NCI-H524 (cell line): ENCODE measurements at places on chromosomes 6 and 20.

GRCh38 chr20:38840053-38840893, 34.8 kb downstream of the PPP1R16B start:
- DNase-seq, result no peak

- DNase-seq, result no peak
Observed at GRCh38 chr6:159311618-159312017, 142.4 kb downstream of the FNDC1 start.

DNA sequence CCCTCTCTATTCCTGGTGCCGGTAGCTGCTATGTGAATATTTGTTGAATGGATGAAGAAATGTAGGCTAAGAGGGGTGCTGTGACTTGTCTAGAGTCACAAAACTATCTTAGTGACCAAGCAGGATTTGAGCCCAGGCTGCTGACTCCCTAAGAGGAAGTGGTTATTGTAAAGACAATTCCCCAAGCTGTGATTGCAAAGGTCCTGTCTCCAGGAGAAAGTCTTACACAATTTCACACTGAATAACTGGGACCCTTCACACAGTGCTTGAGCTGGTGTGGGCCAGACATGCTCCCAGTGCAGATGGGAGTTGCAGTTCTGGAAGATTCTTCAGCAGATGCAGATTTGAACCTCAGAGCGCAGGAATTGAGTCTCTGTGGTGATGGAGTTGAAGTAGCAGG, 38.1 kb downstream of the IYD start:
- DNase-seq, result no peak

DNA sequence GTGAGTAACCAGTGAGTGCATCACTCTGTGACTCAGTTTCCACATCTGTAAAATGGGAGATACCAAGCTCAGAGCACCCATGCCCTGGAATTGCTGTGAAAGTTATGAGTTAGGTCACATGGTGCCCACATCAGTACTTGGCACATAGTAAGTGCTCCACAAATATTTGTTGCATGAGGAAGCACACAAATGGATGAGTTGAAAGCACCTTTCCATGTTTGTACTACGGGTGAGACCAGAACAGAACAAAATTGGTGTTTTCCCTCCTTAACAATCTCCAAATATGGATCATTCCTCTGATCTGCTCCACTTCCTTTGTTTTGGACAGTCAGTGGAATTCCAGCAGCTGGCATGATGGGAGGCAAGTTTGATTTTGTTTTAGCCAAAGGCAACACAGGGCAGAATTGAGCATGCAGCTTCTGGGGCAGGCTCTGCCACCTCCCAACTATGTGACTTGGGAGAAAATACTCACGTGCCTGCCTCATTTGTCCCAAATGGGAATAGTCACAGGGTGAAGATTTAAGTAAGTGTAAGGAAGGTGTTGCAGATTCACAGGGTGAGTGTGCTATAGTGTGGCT, 503.7 kb upstream of the SULF2 start:
- no peak for DNase-seq

DNA sequence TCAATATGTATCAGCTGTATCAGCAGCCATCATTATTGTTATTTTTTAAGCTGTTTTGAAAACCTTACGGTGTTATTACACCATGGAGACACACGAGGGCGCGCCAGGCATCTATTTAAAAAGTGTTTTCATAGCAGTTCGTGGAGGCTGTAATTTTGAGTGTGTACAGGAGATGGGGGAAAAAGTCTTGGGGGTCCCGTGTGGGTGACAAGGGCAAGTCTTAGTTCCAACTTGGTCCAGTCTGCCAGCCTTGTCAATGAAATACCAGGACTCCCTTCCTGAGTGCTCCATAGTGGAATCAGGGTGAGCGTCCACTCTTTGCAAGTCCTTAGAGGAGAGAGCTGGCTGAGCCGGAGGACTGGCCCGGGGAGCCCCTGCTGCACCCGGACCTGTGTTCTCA, 43.3 kb downstream of the SLC2A10 start:
- peak; percentile 81 for DNase-seq

DNA sequence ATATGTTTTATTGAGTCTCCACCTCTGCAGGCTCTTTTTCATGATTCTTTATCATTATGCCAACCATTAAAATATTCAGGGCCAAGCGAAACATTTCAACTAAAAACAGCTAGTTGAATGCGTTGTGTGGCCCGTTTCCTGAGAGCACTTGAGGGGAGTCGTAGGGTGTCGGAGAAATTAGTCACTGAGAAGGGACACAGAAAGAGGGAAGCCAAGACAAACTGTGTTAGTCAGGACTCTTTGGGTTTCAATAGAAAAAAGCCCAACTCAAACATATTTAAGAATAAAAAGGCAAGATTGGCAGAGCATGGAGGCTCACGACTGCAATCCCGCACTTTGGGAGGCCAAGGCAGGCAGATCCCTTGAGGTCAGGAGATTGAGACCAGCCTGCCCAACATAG, 58.9 kb downstream of the MAFB start:
- DNase-seq, result no peak

- no peak for DNase-seq
Observed at GRCh38 chr6:121823437-121823851, 388.0 kb downstream of the GJA1 start.

- no peak for DNase-seq
Observed at GRCh38 chr6:151067684-151068596, 171.8 kb upstream of the AKAP12 start.

- DNase-seq, result no peak
Observed at GRCh38 chr6:169991913-169992312, 240.5 kb downstream of the ERMARD start.

- DNase-seq, result no peak
Observed at GRCh38 chr6:158910484-158911440, 89.2 kb downstream of the RSPH3 start.

DNA sequence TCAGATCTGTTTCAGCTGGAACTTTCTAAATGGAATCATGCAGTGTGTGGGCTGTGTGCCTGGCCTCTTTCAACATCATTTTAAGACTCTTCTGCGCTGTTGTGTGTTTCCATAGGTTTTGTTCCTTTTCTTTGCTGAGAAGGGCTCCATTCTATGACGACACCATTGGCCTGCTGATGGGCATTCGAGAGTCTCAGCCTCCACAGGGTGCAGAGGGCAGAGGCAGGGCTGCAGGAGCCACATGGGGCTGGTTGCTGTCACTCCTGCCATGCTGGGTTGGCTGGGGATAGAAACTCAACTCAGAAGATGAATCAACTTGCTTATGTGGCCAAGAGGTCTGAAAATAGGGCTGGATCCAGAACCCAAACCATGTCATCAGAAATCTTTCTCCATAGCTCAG, 68.5 kb upstream of the SLCO4A1 start:
- DNase-seq, result no peak

GRCh38 chr20:22688485-22688884, 104.1 kb upstream of the FOXA2 start:
- no peak for DNase-seq

GRCh38 chr20:58145506-58146080, 82.9 kb downstream of the ANKRD60 start:
- DNase-seq, result no peak

DNA sequence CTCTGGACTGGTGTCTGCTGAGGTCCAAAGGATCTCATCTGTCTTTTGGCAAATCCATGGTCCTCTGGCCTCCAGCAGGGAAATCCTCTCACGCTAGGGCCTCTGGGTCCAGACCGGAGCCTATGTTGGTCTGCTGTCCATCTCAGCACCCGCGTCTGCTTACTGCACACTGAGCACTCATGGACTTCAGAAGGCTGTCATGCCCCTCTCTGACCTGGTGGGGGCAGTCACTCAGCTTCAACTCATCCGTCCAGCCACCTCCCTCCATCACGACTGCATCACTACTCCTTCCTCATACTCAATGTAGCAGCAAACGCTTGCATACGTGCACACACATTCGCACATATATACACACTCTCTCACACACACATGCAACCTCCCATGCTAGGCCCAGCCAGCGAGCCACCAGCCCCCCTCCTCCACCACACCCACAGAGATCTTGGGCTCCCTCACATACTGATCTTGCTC, 33.3 kb downstream of the GABRR2 start:
- DNase-seq, result no peak

- DNase-seq, result no peak
Observed at GRCh38 chr20:18506744-18507143, 996 bp upstream of the SEC23B start.

- DNase-seq, result no peak
Observed at GRCh38 chr6:22271081-22271480, 25.8 kb downstream of the PRL start.

DNA sequence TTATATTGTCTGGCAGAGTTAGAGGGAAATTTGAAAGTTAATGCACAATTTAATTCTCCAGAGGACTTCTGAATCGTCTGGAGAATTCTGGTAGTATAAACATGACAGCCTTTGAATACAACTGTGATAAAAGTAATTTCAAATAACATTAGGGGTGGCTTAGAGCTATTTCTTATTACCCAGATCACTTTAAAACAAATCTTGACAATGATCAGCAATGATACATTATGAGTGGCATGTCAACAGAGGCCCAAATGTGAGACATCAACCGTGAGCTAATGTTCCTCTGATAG, 259.1 kb downstream of the HACE1 start:
- DNase-seq, result no peak

- no peak for DNase-seq
Observed at GRCh38 chr6:75611011-75611701, 9.5 kb downstream of the SENP6 start.

- DNase-seq, result no peak
Observed at GRCh38 chr6:247351-247750, 44.9 kb upstream of the DUSP22 start.

- no peak for DNase-seq
Observed at GRCh38 chr6:102115911-102116310, 722.4 kb downstream of the GRIK2 start.

DNA sequence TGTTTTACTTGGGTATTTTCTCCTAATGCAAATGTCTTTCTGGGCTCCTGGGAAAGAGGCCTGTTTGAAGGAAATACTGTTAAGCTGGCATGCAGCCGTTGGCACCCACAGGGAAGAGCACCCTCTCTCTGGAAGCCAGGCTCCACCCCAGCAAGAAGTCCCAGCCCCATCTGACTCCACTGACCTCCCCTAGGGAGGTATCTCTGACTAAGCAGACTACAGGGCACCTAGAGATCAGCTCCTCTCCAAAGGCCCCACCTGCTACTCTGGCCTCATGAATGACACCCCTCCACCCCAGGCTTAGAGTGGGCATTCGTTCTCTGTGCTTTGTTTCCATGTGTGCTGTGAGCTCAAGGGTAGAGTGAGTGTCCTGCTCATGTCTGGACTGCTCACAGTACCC, 6.4 kb upstream of the MDGA1 start:
- DNase-seq, result no peak

DNA sequence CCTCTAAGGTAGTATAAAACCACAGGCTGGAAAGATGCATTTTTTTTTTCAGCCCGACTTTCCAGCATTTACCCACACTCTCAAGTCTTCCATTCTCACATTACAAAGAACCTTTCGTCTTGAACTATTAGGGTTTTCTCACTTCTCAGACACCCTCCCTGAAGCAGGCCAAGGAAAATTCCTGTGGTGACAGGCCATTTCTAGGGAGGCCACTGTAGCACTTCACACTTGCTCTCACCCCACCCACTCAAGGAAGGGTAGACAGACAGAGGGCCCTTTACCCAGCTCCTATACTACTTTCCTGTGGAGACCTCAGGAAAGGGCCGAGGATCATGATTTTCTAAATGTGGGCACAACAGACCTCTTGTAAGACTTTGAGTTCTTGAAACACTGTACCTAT, 27.7 kb downstream of the KCNS1 start:
- DNase-seq, result no peak

DNA sequence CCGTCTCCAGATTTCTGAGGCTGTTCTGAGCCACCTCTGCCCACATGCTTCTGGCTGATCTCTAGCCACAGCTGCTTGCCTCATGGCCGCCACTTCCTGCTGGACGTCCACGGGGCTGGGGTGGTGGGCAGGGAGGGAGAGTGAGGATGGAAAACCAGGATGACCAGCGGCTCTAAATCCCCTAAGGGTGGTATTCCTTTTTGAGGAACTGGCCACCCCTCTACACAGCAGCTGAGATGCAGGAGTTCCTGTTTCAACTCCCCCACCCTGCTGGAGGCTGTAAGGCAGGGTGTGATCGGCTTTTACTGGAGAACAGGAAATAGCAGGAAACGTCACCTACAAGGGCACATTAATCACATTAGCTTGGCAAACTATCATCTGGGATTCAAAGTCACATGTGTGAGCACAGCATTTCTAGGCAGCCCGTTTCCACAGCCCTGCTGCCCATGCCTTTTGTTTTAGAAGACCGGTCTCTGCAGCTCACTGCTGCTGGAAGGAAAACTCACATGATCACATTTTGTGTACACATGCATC, 181.6 kb upstream of the ECI2 start:
- no peak for DNase-seq

- DNase-seq, result no peak
Observed at GRCh38 chr20:63687419-63688178, 8.9 kb upstream of the TNFRSF6B start.

- DNase-seq, result no peak
Observed at GRCh38 chr6:5506597-5506996, 245.3 kb downstream of the FARS2 start.

GRCh38 chr20:6120491-6120988, 2.3 kb downstream of the FERMT1 start:
- peak; percentile 16 for DNase-seq

GRCh38 chr20:44080646-44081267, 106.2 kb downstream of the JPH2 start:
- peak; percentile 38 for DNase-seq

DNA sequence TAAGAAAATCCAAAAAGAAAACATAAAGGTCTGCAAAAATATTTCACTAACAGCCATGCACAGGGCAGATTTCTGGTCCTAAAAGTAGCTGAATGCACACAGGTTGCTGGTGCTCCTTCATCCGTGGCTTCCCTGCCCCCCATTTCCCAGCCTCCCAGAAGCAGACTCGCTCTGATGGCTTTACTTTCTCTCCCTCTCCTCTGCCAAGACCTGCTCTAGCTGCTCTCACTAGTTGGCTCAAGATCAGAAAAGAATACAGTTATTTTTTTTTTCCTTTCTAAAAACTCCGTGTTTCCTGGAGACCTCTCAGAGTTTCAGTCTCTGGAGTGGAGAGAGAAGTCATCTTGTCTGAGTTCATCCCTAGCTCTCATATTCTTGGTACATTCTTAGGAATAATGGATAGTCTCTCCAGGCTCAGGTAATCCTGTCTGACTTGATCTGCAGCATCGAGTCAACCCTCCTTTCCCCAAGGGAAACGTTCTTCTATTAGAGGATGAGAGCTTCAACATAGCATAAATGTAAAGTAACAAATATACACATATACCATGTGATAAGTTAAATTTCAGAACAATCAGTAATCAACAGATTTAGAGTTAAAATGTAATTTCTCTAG, 214.2 kb downstream of the TBC1D7 start:
- no peak for DNase-seq

DNA sequence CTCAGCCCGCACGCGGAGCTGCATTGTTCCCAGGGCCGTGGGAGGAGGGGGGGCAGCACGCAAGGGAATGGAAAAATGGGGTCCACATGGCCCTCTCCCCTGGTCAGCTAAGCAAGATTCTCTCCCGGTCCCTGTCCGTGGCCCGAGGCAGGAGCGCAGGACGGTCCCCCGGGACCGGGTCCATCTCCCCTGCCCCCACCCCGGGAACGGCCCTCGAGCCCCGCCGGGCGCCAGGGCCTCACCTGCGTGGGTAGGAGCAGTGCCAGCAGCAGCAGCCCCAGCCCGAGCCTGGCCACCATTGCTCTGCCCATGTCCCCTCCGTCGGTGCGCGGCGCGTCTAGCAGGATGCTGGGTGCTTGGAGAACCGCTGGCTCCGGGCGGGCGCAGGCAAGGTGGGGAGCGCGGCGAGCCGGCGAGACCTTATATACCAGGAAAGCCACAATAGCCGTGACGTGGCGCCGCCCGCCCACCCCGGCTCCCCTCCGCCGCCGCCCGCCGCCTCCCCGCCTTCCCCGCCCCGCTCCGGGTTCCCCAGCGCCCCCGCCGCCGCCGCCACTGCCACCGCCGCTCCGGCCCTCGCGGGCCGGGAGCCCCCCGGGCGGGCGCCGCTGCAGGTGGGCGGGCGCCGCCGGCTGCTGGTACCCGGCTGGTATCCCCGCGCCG, at the start of gene CD24:
TSS of gene CD24 (minus strand) at position 394 of the 663 bp plus-strand sequence. CDS start at position 311, 83 bp downstream.
- peak; percentile 43 for DNase-seq
